ENCODE measurements at places on chromosomes 1 and 21.

- DNase-seq = no peak
Observed at GRCh38 chr1:107643766-107644165, 321.2 kb downstream of the VAV3 start.

- DNase-seq = no peak
Observed at GRCh38 chr1:156584813-156585212, 5.3 kb downstream of the TTC24 start.

DNA sequence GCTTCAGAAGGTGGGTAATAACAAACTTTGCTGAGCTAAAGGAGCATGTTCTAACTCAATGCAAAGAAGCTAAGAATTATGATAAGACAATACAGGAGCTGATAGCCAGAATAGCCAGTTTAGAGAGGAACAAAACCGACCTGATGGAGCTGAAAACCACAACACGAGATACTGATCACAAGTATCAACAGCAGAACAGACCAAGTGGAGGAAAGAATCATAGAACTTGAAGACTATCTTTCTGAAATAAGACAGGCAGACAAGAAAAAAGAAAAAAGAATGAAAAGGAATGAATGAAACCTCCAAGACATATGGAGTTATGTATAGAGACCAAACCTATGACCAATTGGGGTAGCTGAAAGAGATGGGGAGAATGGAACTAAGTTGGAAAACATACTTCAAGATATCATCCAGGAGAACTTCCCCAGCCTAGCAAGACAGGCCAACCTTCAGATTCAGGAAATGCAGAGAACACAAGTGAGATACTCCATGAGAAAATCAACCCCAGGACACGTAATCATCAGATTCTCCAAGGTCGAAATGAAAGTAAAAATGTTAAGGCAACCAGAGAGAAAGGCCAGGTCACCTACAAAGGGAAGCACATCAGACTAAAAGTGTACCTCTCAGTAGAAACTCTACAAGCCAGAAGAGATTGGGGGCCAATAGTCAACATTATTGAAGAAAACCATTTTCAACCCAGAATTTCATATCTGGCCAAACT lies 20.5 kb downstream of the CD84 start:
- DNase-seq = no peak

DNA sequence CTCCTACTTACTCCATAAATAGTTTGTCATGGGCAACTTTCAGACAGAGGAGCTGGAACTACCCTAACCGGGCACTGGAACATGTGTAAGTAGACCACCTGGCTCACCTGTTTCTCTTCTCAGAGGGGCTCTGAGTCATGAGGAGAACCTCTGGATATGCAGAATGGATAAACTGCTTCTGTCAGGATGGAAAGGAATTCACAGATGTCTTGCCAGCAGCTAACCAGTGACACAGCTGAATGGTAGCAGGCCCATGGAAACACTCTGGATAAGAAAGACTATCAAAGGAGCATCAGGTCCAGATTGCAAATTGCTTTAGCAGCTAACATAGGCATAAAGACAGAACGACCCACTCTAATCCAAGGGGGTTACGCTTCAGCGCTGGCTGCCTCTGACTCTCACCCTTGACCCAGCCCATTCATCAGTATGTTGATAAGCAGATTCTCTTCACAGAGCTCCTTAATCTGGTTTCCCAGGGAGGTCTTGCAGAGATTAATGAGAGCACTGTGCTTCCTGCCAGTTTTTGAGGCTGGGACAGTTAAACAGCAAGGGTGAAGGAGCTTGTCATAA lies 54.2 kb downstream of the HIVEP3 start:
- no peak for DNase-seq

DNA sequence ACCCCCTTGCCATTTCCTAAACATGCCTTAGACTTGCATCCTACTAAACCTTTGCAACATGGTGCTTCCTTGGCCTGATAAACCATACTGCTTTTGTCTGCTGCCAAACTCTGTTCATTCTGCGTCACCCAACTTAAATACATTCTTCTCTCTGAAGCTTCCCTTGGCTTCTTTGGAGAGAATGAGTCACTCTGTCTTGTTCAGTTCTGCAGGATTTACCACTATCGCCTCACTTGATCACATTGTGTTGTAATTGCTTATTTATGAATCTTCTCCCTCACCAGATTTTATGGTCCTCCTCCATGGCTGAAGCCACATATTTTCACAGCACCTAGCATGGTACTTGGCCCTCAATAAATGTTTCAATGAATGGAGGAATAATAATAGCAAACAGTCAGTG lies 21.7 kb upstream of the TUT4 start:
- no peak for DNase-seq

- no peak for DNase-seq
Observed at GRCh38 chr1:109781806-109782205, 18.1 kb upstream of the EPS8L3 start.

DNA sequence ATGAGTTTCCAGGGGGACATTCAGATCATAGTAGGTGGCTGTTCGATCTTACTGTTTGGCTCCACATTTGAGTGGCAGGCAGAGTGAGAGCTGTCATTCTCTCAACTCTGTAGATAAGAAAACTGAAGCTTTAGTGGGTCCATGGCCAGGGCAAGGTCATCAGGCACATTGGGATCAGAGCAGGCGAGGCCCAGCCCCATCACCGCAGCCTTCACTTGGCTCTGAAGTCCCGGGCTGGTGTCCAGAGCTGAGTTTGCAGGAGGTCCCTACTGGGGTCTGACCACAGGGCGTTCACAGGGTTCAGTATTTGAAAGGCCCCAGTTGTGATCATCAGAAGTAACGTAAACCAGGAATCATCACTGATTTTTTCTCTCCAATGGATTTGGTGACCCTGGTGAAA lies 76.7 kb downstream of the OBSCN start:
- no peak for DNase-seq

DNA sequence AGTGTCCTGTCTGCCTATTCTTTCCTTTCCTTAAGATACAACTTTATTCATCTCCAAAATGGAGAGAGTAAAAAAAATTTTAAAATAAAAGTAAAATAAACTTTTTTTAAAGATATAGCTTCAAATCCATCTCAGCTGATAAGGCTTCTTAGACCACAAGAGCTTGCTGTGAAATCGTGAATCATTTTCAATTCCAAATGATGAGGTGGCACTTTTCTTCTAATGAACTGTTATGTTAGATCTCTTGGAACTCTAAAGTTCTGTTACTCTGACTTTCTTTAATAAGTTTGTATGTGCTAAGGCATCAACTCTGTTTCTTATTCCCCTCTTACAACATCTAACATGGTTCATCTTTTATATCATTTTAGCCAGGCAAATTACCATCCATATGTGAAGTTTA lies 4.5 kb downstream of the SH3GLB1 start:
- no peak for DNase-seq

DNA sequence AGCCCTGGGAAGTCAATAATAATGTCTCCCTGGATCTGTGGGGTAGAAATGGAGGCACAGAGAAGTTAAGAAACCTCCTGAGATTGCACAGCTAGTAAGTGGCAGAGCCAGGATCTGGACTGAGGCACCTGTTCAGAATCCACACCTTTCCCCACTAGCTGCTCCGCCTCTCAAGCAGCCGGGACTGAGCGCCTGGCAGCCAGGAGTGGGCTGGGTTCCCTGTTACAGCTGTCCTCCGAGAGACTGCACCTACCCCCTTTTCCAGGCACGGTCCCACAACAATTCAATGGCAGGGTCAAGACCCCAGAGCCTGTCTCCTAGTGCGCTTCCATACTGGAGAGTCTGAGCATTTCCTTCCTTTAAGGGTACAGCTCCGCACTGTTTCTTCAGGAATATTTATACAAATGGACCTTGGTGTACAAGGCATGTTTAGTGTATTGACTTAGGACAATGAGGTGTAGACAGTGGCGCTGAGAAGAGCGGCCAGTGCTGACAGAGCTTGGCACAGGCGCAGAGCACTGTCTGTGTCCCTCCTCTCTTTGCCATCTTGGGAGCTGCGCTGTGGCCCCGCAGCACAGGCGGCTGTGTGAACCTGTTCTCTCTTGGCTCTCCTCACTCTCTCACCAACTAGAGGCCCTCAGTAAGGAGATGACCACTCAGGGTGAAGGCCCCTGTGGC lies 24.4 kb downstream of the GRHL3 start:
- no peak for DNase-seq

DNA sequence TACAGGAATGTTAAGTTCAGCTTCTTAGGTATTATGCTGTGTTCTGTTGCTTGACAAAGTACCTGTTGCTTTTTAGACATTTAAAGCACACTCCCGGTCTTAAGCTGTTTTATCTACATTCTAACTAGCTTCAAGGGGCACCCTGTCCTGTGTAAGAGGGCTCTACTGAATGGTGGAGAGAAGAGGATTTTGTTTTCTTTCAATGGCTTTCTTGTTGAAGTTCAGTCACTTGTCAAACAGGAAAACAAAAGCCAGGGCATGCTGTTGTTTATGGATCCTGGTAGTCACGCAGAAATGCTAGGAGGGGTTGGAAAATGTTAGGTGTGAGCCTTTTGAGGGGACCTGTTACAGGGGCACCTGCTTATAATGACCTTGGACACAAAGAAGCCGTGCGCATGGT lies 30.7 kb downstream of the PGM1 start:
- DNase-seq = no peak

DNA sequence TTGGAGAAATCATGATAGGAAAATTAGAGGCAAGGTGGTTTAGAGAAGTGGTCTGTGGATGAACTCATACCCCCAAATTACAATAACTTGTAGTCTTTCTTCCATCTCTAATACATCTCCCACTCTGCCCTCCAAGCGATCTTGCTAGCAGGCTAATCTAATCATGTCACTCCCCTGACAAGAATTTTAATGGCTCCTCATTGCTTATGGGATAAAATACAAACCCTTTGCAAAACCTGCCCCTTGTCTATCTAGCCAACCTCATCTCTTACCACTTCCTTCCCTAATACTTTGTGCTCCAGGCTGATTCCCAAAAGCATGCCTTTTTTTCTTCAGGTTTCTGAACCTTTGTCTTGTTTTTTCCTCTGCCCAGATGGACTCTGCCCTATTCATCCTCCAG lies 71.3 kb upstream of the LRRN2 start:
- DNase-seq = no peak

DNA sequence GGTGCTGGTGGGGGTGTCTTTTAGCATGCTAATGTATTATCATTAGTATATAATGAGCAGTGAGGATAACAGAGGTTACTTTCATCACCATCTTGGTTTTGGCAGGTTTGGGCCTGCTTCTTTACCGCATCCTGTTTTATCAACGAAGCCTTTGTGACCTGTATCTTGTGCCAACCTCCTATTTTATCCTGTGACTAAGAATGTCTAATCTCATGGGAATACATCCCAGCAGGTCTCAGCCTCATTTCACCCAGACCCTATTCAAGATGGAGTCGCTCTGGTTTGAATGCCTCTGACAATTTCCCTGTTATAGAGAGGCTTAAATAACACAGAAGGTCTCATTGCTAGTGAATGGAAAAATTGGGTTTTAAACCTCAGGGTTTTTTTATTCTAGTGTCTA lies 300.8 kb upstream of the PROX1 start:
- no peak for DNase-seq

GRCh38 chr1:9278116-9278515 lies 14.6 kb upstream of the SPSB1 start:
- no peak for DNase-seq

DNA sequence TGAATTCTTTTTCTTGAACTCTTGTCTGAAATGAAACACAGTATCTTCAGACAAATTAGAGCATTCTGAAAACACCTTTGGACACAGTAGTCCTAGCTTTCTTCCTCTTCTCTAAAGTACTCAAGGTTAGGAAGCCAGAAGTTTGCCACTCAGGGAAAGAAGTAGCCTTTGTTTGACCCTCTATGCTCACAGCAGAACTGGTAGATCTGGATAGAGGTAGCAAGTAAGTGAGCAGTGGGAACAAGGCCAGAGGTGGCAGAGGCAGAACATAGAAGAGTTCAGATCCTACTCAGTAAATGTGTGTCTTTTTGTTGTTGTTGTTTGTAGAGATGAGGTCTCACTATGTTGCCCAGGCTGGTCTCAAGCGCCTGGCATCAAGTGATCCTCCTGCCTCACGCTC lies 7.4 kb upstream of the PIGR start:
- DNase-seq = no peak

- no peak for DNase-seq
Observed at GRCh38 chr1:236035681-236036101, 29.2 kb downstream of the NID1 start.

DNA sequence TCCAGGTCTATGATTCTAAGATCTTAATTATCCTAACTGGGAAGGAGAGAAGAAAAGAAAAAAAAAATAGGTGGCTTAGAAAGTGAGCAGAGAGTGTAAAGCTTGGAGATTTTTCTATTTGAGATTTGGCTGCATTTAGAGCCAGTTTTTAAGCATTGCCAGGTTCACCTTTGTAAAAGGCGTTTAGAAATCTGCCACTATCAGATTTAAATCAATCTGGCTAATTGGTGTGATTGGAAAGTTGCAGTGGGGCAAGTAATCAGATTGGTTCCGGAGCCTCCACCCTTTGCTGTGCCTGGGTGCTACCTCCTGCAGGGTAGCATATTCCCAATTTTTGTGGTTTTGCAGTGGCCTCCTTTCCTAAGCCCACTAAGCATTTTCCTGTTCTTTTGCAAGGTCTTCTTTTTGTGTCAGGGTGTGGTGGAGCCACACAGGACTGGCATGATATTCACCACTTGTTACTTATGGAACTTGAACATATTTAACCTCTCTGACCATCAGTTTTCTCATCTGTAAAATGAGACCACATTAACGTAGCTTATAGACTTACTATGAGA lies 48.5 kb upstream of the PPP2R5A start:
- no peak for DNase-seq

DNA sequence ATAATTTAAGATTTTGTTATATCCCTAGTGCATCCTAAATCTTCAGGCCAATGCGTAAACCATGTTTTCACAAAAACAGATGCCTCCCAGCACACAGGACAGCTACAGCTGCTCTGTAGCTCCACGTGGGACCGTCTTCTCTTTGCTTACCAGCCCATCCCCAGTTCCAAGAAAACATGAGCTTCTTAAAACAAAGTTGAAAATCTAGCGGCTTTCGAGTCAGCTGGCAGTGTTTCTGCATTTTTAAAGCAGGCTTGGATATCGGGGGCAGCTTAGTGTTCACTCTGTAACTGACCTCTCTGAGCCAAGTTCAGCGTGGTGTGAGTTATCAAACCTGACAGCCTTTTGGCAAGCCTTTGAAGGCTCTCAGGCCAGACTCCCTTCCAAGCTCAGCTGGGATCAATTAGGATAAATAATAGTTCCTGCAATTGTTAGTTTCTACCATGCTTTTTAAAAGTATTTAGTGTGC lies 881.5 kb downstream of the LTN1 start:
- DNase-seq = no peak

All from endothelial cell (in vitro differentiated cells).